Erythroblast (primary cell): ENCODE measurements at places on chromosomes 5 and 9.

DNA sequence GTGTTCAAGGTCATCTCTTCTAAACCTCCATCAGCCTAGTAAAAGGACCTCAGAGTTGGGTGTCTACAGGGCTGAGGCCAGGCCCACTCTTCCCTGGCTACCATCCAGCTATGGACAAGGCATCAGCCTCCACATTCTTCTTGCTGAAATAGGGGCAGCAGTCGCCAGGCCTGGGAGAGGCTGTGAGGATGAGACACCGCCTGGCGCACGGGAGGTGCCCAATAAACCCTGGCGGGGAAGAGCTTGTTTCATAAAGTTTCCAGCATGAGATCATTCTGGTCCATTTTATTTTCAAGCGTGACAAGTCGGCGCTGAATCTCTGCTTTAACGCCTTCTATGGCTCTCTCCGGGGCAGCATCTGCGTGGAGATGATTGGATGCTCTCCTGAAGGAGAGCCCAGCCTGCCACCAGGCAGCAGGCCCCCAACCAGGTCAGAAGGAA, 153.4 kb downstream of the OLFM1 start:
- no peak for DNase-seq

- DNase-seq, result no peak
Observed at GRCh38 chr5:133403741-133404364, 208.5 kb downstream of the FSTL4 start.

DNA sequence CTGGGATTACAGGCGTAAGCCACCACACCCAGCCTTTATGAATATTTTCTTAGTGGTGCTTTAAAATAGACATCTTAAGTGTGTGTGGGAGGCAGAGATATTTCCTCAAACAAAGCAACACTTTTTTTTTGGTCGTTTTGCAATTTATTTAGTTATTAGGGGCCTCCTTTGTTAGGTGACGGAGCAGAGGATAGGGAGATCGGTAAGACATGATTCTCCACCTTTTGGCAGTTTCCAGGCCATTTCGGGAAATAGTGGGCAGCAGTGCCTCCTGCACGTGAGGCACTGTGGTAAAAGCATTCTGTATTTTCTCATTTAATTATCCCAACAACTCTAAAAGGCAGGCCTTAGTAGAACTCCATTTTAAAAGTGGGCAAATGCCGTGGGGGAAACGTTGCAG, 1.9 kb downstream of the OCLN start:
- DNase-seq, result no peak

GRCh38 chr5:175674731-175675346, 17.0 kb downstream of the HRH2 start:
- no peak for DNase-seq

DNA sequence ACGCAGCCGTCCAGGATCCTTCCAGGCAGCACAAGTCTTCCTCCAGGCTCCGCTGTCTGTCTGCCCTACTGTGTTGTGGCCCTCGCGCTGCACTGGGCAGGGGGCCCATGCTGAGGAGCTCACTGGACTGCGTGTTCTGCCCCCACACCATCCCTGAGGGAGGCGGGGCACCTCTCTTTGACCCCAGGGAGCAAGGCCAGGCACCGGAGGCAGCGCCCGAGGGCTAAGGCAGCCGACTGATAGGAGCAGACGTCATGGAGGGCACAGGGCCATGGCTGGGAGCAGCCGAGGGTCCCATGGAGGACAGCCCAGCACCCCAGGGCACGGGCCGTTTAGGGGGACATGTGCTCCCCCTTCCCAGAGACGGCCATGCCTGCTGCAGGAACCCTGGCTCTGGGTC, 46.7 kb downstream of the KCNT1 start:
- no peak for DNase-seq

- DNase-seq, result no peak
Observed at GRCh38 chr9:74255489-74255984, 241.6 kb upstream of the RORB start.

DNA sequence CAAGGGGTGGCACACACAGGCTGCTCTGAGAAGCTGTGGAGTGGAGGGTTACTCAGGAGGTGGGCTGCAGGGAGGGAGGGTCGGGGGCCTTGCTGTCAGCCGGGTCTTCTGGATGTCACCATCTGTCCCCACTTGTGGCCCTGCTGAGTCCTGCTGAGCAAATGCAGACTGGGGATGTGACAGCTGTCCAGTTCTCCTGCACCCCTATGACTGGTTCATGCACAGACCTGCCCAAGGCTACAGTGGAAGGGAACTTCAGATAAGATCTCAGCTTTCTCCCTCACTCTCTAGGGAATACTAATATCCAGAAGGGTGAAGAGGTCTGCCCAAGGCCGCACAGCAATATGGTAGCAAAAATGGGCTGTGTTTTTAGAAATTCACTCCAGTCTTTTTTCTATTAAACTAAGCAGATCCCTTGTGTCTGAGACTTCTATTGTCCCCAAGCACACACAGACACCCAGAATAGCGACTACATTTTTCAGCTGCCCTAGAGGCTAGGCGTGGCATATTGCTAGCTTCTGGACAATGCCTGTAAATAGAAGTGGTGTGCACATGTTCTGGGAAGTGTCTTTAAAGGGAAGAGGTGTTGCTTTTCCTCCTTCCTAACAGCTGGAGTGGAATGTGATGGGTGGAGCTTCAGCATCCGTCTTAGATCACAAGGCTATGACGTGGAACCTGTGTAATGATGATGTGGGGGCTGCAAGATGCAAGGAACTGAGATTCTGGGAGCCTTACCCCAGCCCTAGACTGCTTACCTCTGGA, 51.1 kb upstream of the TBC1D2 start:
- no peak for DNase-seq

DNA sequence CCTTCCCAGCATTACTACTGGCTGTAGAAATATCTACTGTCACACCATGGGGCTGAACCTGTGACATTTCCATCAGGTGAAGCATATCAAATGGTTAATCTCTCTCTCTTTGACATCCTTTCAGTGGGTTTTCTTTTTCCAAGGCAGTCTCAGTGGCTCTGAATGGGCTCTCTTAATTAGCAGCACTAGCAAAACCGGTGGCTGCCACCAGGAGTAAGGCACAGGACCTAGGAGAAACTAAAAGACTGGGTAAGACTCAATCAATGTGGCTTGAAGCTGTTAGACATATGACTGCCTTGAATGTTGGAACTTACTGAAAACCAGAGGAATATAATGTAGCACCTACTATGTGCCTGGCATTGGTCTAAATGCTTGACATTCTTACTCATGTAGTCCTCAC, 445.0 kb upstream of the KIF2A start:
- DNase-seq, result no peak

DNA sequence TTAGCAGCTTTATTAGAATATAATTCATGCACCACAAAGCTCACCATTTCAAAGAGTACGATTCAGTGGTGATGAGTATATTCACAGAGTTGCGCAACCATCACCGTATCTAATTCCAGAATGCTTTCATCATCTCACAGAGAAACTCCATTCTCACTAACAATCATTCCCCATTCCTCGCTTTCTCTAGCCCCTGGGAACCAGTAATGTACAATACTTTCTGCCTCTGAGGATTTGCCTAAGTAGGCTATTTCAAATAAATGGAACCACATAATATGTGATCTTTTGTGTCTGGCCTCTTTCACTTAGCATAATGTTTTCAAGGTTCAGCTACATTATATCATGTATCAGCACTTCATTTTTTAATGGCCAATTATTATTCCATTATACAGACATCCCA, 145.1 kb upstream of the ADAMTS16 start:
- DNase-seq, result no peak

DNA sequence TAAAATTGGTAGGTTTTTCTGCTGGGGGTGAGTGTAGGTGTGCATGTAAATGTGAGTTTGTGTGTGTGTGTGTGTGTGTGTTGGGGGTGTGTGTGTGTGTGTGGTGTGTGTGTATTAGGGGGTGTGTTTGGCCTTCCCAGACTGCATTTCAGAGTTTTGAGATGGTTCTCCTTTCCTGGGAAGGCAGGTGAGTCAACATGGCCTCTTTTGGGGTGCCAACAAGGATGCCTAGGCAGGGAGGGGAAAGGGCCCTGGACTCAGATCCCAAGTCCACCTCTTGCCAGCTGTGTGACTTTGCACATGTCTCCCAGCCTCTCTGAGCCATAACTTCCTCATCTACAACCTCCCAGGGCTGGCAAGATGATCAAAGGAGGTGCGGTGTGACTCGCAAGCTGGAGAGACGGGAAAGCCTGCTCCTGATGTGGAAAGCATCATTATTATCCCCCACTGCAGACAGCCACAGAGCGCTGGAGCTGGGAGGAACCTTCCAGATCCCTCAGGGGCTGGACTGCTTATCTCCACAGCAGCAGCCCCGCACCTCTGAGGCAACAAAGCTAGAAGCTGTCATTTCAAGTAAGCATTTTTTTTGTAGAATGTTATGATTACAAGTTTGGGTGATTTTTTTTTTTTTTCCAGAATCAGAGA, 63.5 kb upstream of the TBC1D2 start:
- DNase-seq, result no peak

DNA sequence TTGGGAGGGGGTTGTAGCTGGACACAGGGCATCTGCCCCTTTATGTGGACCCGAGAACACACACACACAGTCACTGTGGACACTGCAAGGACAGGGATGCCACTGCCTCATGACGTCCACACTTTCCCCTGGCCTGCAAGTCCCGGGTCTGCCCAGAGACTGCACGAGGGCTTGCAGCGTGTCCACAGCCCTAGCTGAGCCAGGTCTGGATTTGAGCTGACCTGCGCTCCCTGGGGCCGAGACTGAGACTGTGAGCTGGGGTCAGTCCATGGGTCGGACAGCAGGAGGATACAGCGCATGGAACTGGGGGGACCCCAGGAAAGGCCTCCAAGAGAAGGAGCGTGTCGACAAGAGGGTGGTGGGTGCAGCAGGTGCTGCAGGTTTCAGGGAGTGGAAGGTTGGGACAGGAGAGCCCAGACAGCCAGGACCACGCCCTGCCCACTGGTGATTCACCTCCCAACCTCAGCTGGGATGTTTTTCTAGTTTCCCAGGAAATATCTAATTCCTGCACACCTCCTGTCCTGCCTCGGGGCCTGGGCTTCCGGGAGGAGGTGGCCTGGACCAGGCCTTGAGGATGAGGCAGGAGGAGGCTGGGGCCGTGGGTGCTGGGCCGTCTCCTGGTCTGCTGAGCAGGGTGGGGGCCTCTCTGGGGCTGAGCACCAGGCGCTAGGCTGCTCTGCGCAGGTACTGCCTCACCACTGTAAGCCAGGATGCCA, 806 bp upstream of the RNF224 start:
- no peak for DNase-seq

GRCh38 chr9:134940236-134941208, 22.8 kb upstream of the FCN1 start:
- no peak for DNase-seq

- no peak for DNase-seq
Observed at GRCh38 chr9:26310294-26310693, 582.3 kb downstream of the CAAP1 start.

DNA sequence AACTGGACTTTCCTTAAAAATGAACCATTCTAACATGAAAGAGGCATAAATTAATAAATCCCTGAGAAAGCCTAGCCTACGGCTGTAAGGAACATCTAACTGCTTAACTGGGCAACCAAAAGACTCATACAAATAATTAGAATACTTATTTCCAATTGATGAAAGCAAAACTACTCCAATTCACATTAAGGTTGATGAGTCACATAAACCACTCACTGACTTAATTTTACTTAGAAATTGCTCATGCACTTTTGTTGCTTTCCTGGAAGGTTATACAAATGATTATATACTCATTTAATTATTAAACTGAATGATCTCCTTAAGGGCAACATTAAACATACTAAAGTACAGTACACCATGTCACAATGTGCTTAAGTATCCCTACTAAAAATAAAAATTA, 101.9 kb downstream of the NFIB start:
- DNase-seq, result no peak

DNA sequence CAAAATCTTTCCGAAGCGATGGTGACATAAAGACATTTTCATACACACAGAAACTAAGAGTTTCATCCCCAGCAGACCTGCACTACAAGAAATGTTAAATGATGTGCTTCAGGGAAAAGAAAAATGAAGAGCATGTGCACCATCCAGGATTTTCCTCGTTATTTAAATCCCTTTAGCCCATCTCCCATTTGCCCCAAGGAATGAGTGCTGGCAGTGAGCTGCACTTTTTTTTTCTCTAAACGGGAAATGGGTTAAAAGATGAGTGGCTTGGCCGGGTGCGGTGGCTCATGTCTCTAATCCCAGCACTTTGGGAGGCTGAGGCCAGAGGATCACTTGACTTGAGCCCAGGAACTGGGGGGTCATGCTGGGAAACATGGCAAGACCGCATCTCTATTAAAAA, 6.8 kb upstream of the LRRC14B start:
- DNase-seq, result no peak

DNA sequence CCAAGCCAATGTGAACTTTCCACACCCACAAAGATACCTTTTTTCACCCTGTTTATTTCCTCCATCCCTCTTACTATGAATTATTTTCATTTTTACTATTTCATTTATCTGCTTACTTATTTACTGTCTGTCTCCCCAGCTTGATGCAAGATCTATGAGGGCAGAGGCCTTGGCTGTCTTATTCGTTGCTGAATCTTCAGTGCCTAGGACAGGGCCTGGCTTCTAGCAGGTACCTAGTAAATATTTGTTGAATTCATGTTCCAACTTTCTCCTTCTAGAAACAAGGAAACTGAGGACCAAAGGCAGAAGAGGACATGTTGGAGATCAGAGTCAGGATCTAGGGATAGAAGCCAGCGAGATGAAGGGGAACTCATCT, 543 bp upstream of the DNM1 start:
- no peak for DNase-seq

- peak; percentile 5 for DNase-seq
Observed at GRCh38 chr5:45521067-45521466, 175.1 kb downstream of the HCN1 start.

- peak; percentile 6 for DNase-seq
Observed at GRCh38 chr5:59296317-59297264, 596.9 kb downstream of the PDE4D start.

DNA sequence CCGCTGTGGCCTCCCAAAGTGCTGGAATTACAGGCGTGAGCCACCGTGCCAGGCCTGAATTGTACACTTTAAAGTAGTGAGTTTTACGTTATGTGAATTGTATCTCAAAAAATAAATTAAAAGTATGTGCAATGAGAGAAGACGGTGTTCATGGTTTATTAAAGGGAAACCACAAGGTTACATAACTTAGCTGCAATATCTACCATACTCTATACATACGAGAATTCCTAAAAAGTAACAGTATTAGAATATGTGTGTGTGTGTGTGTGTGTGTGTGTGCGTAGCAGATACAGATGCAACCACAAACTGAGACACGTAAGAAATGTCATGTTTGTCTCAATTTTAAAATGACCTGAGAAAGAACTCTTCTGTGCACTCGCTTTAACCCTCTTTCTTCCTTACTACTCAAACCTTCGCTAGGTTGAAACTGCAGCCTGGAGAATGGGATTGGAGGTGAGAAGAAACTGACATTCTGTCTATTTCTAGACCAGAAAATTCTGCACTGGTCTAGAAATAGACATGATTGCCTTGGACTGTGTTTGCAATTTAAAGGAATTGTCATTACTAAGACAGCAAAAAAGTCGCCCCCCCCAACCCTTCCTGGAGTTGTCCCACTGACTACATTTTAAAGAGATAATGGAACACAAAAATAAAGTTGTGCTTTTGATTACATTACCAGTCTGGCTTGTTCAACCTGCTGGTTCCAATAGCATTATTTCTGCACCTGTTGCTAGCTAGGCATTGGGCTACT, 167.0 kb downstream of the RGS3 start:
- no peak for DNase-seq

GRCh38 chr9:134909511-134910481, 7.9 kb downstream of the FCN1 start:
- DNase-seq, result no peak

- no peak for DNase-seq
Observed at GRCh38 chr5:60230456-60230855, 336.9 kb upstream of the PDE4D start.

- DNase-seq, result no peak
Observed at GRCh38 chr9:112218908-112219307, 43.8 kb upstream of the SUSD1 start.

GRCh38 chr9:129557192-129558036, 63.5 kb downstream of the C9orf50 start:
- DNase-seq, result no peak
